ENCODE measurements at places on chromosomes 3 and 15.

DNA sequence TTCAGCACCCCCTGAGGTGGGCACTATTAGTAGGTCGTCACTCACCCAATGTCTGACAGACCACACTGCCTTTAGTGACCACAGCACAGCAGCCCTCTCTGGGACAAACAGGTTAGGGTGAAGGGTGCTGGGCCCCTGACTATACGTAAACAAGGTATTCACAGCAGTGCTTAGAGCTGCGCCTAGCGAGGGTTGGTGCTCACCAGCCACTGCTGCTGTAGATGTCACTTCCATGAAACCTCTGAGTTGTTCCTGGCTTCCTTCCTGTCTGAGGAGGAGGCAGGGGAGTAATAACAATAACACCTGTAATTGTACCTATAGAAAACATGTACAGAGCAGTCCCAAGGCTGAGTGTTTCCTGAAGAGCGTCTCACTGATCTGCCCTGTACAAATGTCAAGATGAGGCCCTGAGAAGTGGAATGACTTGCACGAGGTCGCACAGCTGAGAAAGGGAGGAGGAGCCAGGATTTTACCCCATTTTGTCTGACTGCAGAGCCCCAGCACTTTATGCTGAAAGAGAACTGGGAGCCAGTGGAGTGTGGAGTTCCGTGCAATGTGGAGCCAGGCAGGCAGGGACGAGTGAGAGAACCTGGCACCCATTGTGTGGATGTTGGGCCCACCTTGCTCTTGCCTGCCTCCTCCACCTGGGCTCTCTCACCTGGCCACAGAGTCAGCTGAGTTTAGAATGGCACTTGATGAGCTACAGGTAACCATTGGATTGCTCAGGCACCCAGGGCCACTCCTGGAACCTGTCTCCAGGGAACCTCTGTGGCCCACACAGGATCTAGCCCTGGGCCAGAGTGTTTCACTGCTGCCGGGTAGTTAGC is 93.8 kb downstream of the DNAJB8 start:
- H3K27me3 ChIP-seq: no peaks in the 10 kb centered on the region
- no peaks in the 10 kb centered on the region for H3K4me1 ChIP-seq
- H3K36me3 ChIP-seq: no peaks in the 10 kb centered on the region

DNA sequence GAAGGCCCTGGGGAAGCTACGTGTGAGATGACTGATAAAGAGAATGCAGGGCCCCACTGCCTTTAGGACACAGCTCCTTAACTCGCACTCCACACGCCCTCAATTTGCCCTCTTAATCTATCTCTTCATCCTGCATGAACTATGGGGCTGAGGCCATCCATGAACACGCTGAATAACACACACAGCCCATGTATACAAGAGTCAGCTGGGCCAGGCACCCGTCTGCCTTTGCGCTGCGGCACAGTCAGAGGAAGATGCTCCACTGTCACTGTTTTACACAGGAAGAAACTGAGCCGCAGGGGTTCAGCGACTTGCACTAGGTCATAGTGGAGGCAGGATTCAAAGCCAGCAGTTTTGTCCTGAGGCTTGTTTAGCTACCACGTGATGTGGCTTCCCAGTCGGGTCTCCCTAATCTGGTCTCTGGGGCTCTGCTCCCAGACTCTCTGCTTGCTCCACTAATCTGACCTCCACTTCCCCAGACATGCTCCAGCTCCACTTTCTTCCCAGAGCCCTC is 43.9 kb downstream of the TLE3 start:
- no peak overlapping the region for H3K4me3 ChIP-seq
- no peaks in the 10 kb centered on the region for H3K27me3 ChIP-seq

- no peaks in the 10 kb centered on the region for H3K4me1 ChIP-seq
- DNase-seq: no peak
- H3K27ac ChIP-seq: no peak overlapping the region
- no peaks in the 10 kb centered on the region for H3K27me3 ChIP-seq
Measured at GRCh38 chr3:195839260-195840010, 27.7 kb upstream of the MUC4 start.

- H3K4me1 ChIP-seq: no peaks in the 10 kb centered on the region
- DNase-seq: no peak
- H3K27me3 ChIP-seq: peaks cover 11% of the 10 kb centered on the region
- no peaks in the 10 kb centered on the region for H3K36me3 ChIP-seq
- H3K4me3 ChIP-seq: no peak overlapping the region
Measured at GRCh38 chr3:124412644-124413043, 317.6 kb upstream of the UMPS start.

DNA sequence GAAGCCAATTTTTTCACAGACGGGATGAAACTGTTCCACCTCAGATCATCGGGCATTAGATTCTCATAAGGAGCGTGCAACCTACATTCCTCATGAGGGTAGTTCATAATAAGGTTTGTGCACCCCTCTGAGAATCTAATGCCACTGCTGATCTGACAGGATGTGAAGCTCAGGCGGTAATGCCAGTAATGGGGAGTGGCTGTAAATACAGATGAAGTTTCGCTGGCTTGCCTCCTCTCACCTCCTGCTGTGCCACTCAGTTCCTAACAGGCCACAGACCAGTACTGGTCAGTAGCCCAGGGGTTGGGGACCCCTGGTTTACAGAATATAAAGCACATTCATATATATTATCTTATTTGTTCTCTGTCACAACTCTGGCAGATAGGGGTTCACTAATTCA is 2.1 kb upstream of the LIMD1 start:
- no peaks in the 10 kb centered on the region for H3K27me3 ChIP-seq
- peak overlapping the region; percentile 8 for H3K27ac ChIP-seq
- H3K4me3 ChIP-seq: no peak overlapping the region
- no peaks in the 10 kb centered on the region for H3K36me3 ChIP-seq
- peaks cover 26% of the 10 kb centered on the region for H3K4me1 ChIP-seq

DNA sequence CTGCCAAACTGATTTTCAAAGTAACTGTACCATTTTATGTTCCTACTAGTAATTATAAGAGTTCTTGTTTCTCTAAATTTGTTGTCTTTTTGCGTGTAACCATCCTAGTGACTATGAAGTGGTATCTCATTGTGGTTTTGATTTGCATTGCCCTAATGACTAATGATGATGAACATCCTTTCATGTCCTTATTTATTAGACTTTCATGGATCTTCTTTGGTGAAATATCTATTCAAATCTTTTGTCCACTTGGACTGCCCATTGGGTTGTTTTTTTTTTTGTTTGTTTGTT is 3.6 kb downstream of the OXSR1 start:
- DNase-seq: no peak
- H3K4me3 ChIP-seq: no peak overlapping the region
- H3K27me3 ChIP-seq: no peaks in the 10 kb centered on the region
- no peak overlapping the region for H3K27ac ChIP-seq
- no peaks in the 10 kb centered on the region for H3K36me3 ChIP-seq
- peaks cover 31% of the 10 kb centered on the region for H3K4me1 ChIP-seq

DNA sequence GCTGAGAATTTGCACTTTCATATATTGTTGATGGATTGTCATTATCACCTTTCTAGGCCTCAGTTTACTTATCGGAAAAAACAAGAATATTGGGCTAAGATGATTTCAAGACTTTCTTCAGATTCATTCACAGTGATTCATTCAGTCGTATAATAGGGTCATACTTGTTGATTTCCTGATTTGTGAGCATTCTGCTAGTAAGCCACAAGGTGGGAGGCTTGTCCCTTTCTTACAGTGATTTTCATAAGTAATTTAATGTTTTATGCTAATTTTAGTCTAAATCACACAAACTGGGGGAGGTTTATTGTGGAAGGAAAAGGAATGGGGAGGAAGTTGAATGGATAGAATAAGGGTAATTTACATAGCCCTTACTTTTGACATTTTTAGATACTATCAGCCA is 126.8 kb upstream of the GOLGA6L4 start:
- no peak overlapping the region for H3K27ac ChIP-seq
- H3K36me3 ChIP-seq: no peaks in the 10 kb centered on the region
- DNase-seq: no peak
- no peaks in the 10 kb centered on the region for H3K27me3 ChIP-seq

Data from T-cell (primary cell).